ENCODE measurements at places on chromosomes 11 and 22. TPM values are rescaled to one million over a fixed set of nuclear protein-coding genes. Genes with fewer than 3 reads are reported as not detected.
A peak's percentile ranks its signal among the peaks of the same experiment; 100 is the strongest.

The OSBP2 gene
- total RNA-seq: 0.89 TPM

The TMEM134 gene
- 56.1 TPM for total RNA-seq

The C11orf91 gene
- total RNA-seq: not detected

The GDPD4 gene
- not detected for total RNA-seq

The BIRC3 gene
- 100 TPM for total RNA-seq

The KDM4E gene
- not detected for total RNA-seq

The CCDC73 gene
- not detected for total RNA-seq

- no peak for DNase-seq
Observed at GRCh38 chr11:113928311-113928710, 23.7 kb downstream of the HTR3B start.

- no peak for DNase-seq
Observed at GRCh38 chr22:30575859-30576258, 1.4 kb upstream of the GAL3ST1 start.

GRCh38 chr11:17572359-17572690 is 25.3 kb downstream of the OTOG start:
- no peak for DNase-seq

DNA sequence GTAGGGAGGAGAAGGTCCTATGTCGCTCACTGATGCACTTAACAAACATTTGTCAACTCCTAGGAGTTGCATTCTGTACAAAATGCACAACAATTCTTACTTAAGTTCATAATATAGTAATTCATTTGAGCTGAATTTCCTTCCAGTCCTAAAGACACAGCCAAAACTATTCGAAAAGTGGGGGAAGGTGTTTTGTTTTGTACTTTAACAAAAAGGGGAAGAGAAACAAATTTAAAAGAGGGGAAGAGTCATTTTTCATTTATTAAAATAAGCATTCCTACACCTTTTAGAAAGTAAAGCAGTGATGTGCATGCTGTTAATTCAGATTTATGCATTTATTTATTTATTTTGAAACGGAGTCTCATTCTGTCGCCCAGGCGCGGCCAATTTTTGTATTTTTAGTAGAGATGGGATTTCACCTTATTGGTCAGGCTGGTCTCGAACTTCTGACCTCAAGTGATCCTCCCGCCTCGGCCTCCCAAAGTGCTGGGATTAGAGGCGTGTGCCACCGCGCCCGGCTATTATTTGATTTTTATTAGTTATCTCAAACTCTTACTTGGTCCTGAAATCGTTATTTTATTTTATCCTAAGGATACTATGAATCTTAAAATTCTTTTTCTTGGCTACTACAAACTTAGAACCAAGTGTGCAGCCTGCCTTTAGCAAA is 1.1 kb upstream of the FANCF start:
- DNase-seq: no peak

- no peak for DNase-seq
Observed at GRCh38 chr11:126969865-126970479, 30.6 kb downstream of the KIRREL3 start.

DNA sequence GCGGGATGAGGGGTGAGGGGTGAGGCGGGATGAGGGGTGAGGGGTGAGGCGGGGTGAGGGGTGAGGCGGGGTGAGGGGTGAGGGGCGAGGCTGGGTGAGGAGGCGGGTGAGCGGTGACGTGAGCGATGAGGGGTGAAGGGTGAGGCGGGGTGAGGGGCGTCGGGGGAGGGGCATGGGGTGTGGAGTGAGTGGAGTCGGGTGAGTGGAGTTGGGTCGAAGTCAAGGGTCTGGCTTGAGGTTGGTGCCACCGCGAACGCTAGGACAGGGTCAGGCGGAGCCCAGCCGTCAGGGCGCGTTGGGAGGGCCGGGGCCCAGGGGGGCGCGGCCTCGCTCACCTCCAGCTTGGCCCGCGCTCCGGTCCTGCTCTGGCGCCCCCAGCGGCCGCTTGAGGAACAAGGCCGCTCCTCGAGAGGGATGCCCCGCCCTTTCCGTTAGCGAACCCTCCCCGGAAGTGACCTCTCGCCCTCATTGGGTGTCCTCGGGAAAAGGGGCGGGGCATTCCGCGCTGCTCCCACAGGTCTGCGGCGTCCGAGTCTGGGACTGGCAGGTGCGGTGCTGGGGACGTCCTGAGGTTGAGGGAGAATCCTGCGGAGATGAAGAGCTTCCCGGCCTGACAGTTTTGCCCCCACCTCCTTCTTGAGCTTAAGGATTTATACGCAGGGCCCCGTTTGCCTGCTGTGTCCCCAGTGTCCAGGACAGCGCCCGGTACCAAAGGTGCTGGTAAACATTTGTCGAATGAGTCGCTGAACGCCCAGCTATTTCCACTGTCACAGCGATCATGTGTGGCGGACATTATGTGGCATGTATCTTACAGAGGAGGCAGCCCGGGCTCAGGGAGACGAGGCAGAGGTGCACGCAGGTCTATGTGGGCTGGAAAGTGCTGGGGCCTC is at the start of gene SYCE3:
SYCE3 (minus strand) TSS at position 397 of the 890 bp plus-strand sequence. CDS start 6,514 bp downstream, outside the sequence.
- DNase-seq: peak; percentile 98

DNA sequence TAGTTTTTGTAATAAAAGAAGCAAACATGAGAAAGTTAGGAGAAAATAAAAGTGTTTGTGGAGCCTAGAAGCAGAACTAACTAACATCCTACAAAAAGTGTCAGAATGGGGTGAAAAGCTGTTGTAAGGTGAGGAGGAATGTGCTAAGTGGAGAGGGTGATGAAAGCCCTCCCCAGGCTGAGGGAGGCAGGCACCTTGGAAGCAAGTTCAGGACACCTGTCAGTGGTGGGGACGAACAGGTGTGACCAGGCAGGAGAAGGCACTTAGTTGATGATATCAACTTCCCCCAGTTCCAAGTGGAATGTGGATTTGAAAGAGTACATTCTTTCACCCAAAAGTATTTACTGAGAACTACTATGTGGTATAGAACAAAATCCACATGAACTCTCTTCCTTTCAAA is 18.7 kb upstream of the BMAL1 start:
- DNase-seq: no peak

- no peak for DNase-seq
Observed at GRCh38 chr11:46879056-46879585, 33.0 kb upstream of the CKAP5 start.

DNA sequence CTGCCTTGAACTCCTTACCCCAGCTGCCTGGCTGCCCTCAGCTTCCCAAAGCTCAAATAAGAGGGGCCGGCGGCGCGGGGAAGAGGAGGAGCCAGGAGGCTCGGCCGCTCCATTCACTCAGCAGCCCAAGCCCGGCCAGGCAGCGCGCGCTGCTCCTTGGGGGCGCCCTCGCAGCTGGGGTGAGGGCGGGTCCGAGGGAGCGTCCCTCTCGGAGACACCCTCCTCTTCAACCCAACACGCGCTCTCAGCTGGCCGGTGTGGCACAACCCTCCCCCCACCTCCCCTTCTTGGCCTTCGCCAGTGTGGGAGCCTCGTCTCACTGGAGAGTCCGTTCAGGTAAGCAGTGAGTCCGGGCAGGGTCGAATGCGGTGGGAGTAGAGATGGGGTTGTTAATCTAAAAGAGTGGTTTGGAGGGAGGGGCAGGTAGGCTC is at the start of gene WT1:
WT1 (minus strand) TSS at position 29 of the 431 bp plus-strand sequence.
- no peak for DNase-seq

DNA sequence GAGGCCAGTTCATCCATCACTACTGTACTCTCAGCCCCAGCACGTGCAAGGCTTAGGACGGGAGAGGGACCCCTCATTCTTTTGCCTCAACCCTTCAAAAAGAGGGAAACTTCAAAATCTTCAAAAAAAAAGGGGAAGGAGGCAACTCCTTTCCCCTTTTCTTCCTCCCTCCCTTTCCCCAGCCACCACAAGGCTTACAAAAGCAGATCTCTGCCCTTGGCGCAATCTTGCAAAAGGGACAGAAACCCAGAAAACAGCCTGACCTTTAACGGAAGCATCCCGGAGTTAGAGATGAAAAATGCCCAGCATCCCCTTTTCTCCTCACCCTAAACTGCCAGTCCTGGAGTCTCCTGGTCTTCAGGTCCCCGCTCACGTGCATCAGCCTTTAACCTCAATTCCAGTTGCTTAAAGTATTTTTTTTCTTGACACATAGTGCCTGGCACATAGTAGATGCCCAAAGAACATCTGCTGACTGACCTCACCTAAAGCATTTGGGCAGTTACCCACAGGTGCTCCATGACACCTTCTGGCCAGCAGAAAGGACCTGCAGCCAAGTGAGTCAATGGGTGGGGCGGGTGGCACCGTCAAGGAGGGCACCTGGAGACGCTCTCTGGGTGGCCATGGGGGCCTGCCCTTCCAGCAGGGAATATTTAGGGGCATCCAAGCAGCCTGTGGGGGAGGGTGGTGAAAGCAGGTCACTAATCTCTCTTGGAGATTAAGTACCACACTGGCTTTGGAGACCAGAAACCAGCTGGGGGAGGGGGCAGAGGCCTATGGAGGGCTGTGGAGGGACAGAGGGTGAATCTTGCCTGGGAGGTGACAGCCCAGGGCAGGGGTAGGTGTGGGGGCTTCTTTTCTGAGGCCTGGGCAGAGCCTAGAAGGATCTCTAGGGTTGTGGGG is 16.3 kb downstream of the NECTIN1 start:
- no peak for DNase-seq

DNA sequence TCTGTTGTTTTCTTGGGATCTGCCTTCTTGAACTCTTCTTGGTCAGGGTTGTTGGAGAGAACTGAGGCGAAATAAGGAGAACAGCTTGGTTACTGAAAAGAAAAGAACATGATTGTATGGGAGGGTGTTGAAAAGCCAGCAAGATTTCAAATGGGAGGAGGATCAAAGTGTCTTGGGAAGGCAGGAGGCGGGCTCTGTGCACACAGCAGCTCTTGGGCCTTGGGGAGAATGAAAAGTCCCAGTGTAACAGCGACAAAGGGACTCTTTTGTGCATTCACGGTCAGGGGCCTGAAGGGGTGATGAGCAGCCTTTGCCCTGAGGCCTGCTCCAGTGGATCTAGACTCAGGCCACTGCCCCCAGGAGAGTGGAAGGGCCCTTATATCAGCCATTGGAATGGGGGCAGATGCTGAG is 135.4 kb downstream of the ADAMTS15 start:
- DNase-seq: no peak

GRCh38 chr11:99791354-99791753 is 770.6 kb downstream of the CNTN5 start:
- DNase-seq: no peak

- DNase-seq: no peak
Observed at GRCh38 chr22:37734964-37735451, 38.2 kb downstream of the TRIOBP start.

GRCh38 chr11:130909650-130910049 is 6.6 kb downstream of the SNX19 start:
- DNase-seq: no peak

GRCh38 chr11:120674542-120674941 is 163.0 kb downstream of the GRIK4 start:
- DNase-seq: no peak

DNA sequence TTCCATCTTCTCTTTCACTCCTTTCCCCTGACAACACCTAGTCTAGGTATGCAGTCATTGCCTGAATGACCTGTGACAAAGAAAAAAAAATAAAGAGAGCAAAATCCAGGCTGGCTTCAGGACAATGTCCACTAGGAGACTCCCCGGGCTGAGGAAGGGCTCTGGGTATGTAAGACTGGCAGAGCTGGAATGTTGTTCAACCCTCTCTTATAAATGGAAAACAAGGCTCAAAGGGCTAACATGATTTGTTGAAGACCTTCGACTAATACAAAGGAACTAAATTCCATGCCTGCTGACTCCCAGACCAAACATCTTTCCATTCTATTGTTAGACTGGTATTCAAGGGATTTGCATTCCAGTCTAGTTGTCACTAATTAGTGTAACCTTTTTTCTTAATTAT is 122.2 kb downstream of the ARL14EP start:
- no peak for DNase-seq

- no peak for DNase-seq
Observed at GRCh38 chr11:74357449-74357848, 40.8 kb downstream of the PGM2L1 start.

DNA sequence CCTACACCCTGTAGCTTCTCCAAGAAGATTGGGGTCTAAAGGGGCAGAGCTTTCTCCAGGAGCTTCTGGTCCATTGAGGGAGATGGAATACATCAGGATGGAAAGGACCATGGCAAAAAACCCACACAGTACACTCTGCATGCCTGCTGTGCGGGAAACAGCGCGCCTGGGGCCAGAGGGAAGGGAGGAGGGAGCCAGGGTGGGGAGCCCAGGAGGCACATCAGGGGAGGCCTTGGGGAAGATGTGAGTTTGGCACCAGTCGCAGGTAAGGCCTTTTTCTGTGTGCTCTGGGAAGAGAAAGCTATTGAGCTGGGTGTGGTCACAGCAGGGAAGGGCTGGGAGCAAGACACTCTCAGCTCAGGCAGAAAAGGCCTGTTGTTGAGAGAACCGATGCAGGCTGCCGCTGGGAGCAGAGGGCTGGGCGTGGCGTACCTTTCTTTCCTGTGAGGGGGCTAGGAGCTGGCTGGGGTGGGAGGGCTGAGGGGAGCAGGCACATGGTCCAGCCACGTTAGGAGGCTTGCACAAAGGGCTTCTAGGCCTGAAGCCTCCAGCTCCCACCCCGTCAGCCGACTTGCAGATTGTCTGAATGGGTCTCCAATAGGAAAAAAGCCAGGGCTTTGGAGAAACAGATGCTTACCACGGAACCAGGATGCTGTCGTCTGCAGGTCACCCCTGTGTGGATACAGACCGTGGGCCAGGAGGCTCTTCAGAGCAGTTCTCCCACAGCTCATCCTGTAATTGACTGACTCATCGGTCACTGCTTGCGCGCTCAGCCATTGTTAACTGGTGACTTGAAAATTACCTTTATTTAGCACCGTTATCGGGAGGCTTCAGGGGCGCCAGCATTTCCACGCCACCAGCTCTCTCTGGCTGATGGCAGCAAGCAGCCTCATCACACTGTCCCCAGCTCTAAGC is 237.3 kb downstream of the ST3GAL4 start:
- DNase-seq: no peak

GRCh38 chr22:44403166-44403565 is 90.4 kb upstream of the SHISAL1 start:
- DNase-seq: no peak

- DNase-seq: no peak
Observed at GRCh38 chr11:122154994-122155393, 39.0 kb upstream of the BLID start.
